ENCODE measurements at places on chromosomes 5 and 9. TPM values are rescaled to one million over a fixed set of nuclear protein-coding genes. Genes with fewer than 3 reads are reported as not detected.

SH2D3C gene
- 41.9 TPM for polyA plus RNA-seq

ISCA1 gene
- 36.1 TPM for polyA plus RNA-seq

MOB3B gene
- 13.2 TPM for polyA plus RNA-seq

DNA sequence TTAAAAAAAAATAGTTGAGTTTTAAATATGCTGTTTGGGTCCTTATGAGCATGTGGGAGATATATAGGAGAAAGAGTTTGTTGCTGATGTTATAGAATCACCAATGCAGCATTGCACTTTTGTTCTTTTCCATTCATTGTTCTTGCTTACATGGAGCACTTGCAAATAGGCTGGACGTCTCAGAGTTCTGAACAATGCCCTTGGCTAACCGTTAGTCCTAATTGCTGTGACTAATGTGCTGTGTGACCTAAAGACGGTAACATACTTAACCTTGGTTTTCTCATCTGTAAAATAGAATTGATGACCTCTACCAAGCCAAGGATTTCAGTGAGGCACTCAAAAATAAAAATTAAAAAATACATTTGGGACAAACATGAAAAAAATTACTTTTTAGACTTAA is 29.8 kb downstream of the PIK3R1 start:
- DNase-seq: no peak

All from right lung (tissue), 10 donors.